Hindlimb muscle (tissue), 1 donor: ENCODE measurements at places on chromosomes 3 and 15.

GRCh38 chr3:173371848-173372487 is 25.6 kb upstream of the NLGN1 start:
- peak; percentile 33 for DNase-seq

DNA sequence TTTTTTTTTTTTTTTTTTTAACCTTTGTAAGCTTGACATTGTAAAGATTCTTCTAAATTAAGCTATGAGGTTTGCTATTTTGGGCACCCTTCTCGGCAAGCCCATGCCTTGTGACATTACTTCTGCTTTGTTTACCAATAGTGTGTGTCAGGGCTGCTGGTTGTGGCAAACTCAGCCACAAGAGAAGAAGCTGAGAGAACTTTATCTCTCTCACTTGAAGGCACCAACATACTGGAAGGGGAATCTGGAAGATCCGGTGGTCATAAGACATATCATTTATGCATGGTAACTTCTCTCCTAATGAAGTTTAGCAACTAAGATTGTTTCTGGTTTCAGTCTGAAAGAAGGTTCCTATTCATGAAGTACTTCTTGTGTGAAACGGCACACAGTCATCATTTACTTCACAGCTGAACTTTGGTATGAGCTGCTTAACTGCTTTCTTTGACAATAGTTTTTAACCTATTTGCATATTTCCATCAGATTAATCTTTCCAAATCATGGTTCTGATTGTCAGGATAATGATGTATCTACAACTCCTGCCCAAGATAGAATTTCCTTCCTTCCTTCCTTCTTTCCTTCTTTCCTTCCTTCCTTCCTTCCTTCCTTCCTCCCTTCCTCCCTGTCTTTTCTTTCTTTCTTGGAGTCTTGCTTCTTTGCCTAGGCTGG is 189.3 kb downstream of the NFKBIZ start:
- DNase-seq, result no peak

GRCh38 chr3:188053036-188053340 is 101.0 kb upstream of the LPP start:
- no peak for DNase-seq

- no peak for DNase-seq
Measured at GRCh38 chr3:129348734-129349133, 70.1 kb downstream of the HMCES start.
